Activated CD4-positive, alpha-beta T cell treated with anti-CD3 and anti-CD28 coated beads for 4 hours (primary cell): ENCODE measurements at places on chromosomes 7 and 10.
A peak's percentile ranks its signal among the peaks of the same experiment; 100 is the strongest.

GRCh38 chr7:82729172-82730030, 285.8 kb upstream of the CACNA2D1 start:
- peak; percentile 7 for DNase-seq

- no peak for DNase-seq
Observed at GRCh38 chr10:127612-128432, 7.4 kb upstream of the ZMYND11 start.

DNA sequence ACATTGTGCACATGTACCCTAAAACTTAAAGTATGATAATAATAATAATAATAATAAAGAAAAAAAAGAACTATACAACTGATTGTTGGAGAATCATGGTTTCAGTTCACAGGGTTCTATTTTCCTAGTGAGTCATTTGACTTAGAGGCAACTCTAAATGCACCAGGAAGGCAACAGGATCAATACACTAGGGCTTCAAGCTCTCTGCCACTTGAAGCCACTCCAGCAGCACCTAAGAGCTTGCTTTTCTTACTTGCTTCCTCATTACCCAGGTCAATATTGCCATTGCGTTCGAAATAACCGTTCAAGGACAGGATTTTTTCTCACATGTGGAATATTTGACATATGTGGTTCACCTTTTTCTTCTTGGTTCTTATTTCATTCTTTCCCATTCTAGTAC, 189.7 kb downstream of the GRM3 start:
- DNase-seq, result no peak

GRCh38 chr10:19772972-19773371, 43.3 kb upstream of the PLXDC2 start:
- no peak for DNase-seq

DNA sequence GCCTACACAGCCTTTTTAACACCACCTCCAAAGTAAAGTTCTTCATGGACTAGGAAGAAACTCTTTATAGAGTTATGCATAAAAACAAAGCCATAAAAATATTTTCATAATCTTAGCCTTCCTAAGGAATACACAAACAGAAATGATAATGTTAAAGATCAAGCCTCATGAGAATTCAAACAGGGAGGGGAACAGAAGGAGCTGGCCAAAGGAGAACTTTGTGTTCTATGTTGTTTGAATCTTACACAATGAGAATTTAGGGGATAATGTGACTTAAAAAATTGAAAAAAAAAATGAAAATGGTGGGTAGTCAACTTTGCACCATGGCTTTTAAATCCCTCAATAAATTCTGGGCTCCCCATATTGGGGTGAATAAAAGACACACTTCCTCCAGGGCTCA, 9.1 kb upstream of the PILRB start:
- no peak for DNase-seq

DNA sequence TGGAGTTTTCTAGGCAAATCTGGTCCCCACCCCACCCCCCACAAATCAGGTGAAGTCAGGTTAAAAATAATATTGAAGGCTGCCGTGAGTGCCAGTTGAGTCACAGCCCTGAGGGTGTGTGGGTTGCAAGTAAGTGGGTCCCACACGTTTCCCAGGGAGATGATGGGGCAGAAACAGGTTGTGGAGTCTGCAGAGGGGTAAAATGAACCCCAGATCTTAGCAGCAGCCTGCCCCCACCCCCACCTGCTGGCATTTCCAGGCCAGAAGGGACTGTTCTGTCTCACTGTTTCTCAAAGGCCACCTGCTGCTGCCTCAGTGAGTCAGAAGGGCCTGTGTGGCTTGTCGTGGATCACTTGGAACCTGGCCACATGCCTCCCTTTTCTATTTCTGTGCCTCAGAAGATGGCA, 59.8 kb upstream of the SMNDC1 start:
- peak; percentile 40 for DNase-seq

- DNase-seq, result no peak
Observed at GRCh38 chr7:31340051-31340450, 475 bp downstream of the NEUROD6 start.

DNA sequence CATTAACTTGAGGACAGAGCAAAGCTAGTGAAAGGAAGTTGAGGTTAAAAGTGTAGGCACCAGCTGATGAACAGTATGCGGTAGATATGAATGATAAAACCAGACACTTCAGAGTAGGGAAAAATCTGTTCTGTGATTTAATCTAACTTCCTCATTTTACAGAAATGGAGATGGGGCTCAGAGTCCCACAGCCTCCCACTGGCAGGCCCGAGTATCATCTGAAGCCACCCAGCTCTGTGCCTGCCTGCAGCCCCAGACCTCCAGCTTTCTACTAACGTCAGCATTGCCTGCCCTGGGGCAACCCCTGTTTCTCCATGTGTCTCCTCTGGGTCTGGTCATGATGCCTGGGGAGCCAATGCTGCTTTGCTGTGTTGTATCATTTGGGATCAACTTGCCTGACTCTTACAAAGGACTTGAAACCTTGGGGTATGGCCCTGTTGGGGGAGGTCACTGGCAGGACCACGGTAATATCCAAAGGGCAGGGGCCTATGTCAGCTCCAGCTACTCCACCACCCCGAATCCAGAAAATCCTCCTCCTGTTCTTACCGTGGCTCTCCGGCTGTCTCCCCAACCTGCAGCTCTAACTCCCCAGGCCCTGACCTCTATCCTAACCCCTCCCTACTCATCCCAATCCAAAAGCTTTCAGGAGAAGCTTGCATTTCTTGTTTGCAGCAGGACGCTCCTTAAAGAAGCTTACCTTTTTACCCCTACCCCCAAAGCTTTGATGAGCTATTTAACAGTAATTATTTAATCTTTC, 56.2 kb upstream of the NPY start:
- peak; percentile 6 for DNase-seq

- no peak for DNase-seq
Observed at GRCh38 chr7:23765943-23766342, 55.9 kb downstream of the STK31 start.

DNA sequence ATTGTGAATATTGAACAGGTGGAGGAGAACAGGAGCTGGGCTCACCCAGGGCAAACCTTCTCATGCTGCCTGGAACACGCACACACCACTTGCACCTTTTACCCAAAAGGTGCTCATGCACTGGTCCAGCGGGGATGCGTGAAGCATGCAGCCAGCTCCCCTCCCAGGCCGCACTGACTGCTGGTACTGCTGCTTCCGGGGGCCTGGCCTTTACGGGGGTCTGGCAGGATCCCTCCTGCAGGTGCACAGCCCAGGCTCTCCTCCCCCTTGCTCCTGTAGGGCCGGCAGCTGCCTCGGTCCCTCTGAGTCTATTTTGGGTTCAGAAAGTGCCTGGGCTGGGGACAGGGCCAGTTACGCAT, 221.7 kb downstream of the DNAJB6 start:
- DNase-seq, result no peak

DNA sequence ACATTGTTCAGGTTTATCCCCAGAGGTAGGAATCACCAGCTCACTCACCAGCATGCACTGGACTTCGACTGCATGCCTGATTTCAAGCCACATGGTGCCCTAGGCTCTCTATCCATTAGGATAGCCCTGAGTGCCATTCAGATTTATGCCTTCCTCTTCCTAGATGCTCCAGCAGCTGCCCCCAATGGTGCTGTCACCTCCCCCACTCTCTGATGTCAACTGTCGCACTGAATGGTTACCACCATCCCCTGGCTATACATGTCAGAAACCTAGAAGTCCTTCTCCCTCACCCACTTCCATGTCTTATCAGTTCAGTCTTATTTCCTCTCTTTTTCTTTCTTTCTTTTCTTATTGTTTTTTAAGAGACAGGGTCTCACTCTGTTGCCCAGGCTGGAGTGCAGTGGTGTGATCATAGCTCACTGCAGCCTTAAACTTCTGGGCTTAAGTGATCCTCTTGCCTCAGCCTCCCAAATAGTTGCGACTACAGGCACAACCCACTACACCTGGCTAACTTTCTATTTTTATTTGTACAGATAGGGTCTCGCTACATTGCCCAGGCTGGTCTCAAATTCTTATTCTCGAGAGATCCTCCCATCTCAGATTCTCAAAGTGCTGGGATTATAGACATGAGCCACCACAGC, 2.9 kb downstream of the SFXN4 start:
- DNase-seq, result no peak

- no peak for DNase-seq
Observed at GRCh38 chr10:89100680-89101079, 106.4 kb downstream of the CH25H start.

GRCh38 chr10:127926455-127926854, 19.6 kb downstream of the PTPRE start:
- no peak for DNase-seq

DNA sequence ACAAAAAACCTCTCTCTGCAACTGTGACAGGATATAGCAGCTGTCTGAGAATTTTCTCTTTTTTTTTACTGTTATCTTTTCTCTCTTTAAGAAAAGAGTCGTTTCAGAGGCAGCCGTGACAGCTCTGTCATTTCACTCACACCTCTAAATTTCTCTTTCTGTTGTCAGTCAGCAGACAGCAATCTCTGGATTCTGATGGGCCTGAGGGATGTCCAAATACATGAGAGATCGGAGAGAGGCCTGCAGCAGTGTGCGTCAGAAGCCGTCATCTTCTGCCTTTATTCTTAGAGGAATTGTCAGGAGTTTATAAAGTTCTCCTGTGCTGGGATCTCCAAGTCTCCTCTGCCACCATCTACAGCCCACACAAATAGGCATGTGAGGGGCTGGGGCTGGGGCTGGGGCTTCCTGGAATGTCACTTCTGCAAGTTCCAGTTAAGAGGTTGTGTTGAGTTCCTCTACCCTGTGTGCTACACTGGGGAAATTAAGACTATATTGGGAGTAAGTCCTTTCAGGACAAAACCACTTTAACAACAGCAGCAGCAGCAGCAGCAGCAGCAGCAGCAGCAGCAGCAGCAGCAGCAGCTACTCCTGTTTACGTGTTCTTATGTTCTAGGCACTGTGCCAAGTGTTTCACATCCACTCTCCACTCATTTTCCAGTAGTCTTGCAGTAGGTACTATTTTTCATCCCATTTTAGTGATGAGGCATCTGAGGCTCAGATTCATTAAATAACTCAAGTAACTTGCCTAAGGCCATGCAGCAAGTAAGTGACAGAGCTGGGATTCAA, 541.3 kb downstream of the LRMDA start:
- DNase-seq, result no peak

DNA sequence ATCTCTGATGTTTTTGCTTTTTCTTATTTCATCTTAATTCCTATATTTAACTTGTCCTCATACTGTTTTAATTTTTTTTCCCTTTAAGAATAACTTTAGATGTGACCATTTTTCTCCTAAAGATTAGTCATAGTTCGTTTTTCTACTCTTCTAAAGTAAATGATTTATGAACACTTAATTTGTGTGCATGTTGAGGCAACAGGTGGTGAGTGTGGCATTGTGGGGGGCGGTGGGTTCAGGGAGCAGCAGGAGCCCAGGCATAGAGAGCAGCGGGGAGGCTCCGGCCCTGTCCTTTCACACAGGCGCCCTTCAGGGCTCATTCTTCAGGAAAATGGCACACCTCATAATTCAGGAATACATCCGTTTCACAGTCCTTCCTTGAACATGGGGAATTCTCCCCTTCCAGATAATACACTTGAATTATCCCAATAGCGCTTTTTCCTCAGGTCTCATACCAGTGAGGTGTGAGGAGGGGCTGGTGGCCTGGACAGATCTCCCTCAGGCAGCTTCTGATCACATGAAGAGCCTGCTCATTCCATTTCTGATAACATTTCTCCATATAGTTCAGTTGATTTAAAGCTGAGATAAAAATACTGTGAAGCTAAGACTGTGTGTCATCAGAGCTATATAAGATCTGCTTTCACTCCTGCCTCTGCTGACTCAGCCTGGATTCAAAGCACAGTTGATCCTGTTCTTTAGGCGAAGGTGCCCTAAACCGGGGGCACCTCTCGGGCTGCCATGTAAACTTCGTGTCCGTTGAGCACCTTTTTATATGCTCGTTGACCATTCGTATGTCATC, 40.2 kb downstream of the CUL1 start:
- DNase-seq, result no peak

- no peak for DNase-seq
Observed at GRCh38 chr7:141210862-141211261, 137.0 kb downstream of the TMEM178B start.

GRCh38 chr10:113035732-113036312, 85.8 kb downstream of the TCF7L2 start:
- DNase-seq, result no peak

DNA sequence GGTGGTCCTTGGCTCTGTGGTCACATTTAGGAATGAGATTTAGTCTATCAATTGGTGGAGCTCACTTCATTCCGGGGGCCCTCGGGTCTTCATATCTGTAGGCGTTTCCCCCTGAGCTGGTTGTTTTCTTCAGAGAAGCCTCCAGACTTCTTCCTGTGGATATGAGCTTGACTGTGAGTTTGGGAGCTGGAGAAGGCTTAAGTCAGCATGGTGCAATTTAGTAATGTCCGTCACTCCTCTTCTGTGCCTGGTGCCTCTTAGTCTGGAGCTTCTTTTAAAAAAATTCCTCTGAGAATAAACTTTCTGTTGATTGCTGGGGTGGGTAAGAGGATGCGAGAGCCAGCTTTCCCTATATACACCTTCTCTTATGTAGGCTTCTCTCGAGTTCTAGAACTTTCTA, 40.2 kb downstream of the HECW1 start:
- DNase-seq, result no peak

- no peak for DNase-seq
Observed at GRCh38 chr10:1661416-1661815, 75.9 kb downstream of the ADARB2 start.

- DNase-seq, result no peak
Observed at GRCh38 chr10:5314840-5315239, 49.9 kb upstream of the UCN3 start.

GRCh38 chr10:34964166-34964800, 125.9 kb downstream of the CUL2 start:
- no peak for DNase-seq

GRCh38 chr10:120076996-120077706, 184.6 kb downstream of the SEC23IP start:
- no peak for DNase-seq

GRCh38 chr10:94623572-94623971, 60.0 kb upstream of the CYP2C18 start:
- no peak for DNase-seq

GRCh38 chr10:91124016-91124415, 96.4 kb upstream of the PCGF5 start:
- no peak for DNase-seq

GRCh38 chr10:82468453-82468852, 593.5 kb downstream of the NRG3 start:
- no peak for DNase-seq

DNA sequence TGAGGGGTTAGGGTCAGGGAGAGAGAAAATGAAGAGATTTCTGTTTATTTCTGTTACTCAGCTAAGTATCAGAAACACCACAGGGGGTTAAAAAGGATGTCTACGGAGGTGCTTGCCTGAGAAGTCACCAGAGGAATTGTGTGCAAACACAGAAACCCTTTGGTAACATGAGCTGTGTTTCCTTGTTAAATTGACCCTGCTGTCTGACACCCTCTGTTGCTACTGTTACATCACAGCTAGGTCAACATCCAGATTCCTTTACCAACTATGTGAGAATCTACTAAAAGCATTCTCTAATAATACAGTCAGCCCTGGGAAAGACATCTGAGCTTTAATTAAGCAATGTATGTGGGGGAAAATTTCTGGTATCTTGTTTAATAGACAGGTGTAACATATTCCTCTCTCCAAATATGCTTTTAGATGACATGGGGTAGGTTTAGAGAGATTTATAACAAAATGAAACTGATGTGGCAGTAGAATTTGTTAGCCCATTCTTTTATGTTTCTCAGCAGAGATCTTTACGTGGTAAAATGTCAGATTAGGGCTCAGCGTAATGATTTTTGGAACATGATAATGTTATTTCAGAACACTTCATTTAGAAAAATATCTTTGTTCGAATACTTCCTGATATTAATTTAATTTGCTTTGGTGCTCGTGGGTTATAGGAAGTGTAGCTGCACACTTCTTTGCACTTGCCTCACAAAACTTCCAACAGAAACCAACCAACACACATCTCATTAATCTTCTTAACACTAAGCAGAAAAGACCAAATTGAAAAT, 168.0 kb upstream of the AHR start:
- no peak for DNase-seq

- DNase-seq, result no peak
Observed at GRCh38 chr10:85012305-85012704, 683.9 kb downstream of the CCSER2 start.
